ENCODE measurements at places on chromosomes 11 and 22.

DNA sequence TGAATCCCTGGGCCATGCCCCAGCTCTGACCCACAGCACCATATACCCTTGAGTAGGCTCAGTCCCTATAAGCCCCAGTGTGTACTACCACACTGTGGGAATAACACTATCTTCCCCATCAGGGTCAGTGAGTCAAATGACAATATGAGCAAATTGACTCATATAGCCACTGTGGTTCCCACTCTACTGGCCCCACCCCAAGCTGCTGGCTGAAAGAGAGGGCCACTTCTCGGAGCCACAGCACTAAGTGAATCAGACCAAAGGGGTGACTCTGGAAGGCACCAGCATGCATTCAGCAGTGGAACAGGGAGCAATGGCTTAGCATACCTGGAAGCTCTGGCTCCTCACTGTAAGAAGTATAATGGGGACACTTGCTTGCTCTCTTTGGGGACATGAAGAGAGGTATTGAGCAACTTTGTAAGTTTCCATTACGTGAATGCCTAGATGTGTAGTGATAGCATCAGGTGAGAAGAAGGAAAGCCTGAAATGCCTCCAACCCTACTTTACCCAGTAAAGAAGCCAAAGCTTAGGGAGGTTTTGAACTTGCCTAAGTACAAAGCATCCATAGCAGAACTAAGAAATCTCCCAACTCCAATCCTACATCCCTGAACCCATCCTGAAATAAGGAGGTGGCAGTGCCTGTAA is 13.5 kb downstream of the CD59 start:
- no peak for DNase-seq

GRCh38 chr11:130034236-130034635 is 31.6 kb upstream of the PRDM10 start:
- no peak for DNase-seq

DNA sequence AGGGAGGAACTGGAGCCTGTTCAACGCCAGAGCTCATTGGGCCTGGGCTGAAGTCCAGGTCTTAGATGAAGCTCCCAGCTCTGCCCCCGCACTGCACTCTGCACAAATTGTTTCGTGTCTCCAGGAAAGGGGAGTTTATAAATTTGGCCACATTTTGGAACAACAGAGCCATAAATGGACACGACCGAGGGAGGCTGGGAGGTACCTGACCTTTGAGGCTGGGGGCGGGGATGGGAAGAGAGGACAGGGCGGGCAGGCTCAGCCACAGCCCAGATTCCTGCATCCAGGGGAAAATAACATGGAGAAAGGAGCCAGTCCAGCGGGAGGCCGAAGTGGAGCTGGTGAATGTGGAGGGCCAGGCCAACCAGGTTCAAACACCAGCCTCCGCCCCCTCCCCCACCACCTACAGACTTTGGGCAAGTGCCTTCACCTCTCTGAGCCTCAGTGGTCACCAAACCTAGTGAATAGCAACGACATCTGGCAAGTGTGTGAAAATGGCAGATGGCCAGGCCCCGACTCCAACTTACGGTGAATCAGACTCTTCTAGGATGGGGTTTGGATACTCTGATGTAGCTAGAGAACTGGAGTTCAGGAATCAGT is 36.8 kb upstream of the SMTN start:
- no peak for DNase-seq

GRCh38 chr11:17353821-17354600 is 2.4 kb downstream of the NCR3LG1 start:
- peak; percentile 33 for DNase-seq

GRCh38 chr11:12810568-12810894 is 136.3 kb downstream of the TEAD1 start:
- DNase-seq, result no peak

Measured in SK-N-DZ (cell line).